ENCODE measurements at places on chromosomes 16 and 17. TPM values are rescaled to one million over a fixed set of nuclear protein-coding genes. Genes with fewer than 3 reads are reported as not detected.

The HIGD1B gene
- not detected for total RNA-seq

The KRTAP9-4 gene
- not detected for total RNA-seq

The TNFSF13 gene
- 2.0 TPM for total RNA-seq

The SLC12A4 gene
- total RNA-seq, result 37.9 TPM

DNA sequence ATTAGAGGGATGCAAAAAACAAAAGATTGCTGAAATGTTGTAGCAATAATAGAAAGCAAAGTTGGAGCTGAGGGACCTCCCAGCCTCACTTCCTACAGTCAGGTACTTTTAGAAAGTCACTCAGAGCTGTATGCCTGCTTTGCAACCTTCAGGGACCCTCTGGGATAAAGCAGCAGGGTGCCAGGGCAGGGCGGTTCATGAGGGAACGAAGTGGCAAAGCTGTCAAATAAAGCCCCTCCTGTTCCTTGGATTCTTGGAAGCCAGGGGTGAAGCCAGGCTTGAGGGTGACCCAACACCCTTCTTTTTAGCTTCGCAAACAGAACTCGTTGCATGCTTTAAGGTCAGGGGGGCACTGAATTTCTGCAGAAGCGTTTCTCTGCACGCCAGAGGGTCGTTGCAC, 767 bp downstream of the ATP2C2 start:
- H3K4me3 ChIP-seq, result no peak overlapping the region
- peaks cover 55% of the 10 kb centered on the region for H3K27me3 ChIP-seq
- no peak overlapping the region for H3K27ac ChIP-seq
- peaks cover 20% of the 10 kb centered on the region for H3K4me1 ChIP-seq

DNA sequence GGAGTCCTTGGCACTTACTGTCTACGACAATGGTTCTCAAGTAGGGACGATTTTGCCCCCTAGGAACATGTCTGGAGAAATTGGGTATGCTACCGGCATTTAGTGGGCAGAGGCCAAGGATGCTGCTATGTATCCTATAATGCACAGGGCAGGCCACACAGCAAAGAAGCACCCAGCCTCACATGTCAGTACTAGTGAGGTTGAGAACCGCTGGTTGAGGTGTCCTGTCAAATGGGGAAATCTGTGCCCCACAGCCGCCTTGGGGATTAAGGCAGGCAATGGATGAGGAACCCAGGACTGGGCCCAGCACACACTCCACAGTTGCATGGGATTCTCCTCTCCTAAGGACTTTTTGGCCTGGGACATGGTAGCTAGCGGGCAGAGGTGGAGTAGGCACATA, 86.7 kb upstream of the TOB1 start:
- H3K27me3 ChIP-seq, result no peaks in the 10 kb centered on the region
- no peak overlapping the region for H3K27ac ChIP-seq
- no peaks in the 10 kb centered on the region for H3K36me3 ChIP-seq

DNA sequence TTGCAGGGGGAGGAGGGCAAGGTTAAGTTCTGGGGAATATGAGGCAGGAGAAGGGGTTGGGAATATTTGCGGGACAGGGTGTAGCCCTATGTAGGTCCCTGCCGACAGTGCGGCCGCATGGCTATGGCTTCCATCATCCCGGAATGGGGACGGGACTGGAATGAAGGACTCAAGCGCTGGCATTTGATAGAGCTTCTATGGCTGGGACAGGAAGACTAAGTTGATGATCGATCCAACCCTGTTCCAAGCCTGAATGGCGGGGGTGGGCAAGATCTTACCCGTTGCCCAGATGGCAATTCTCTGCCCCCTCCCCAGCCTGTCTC, 47.1 kb downstream of the SRCIN1 start:
- H3K27me3 ChIP-seq, result peaks cover 61% of the 10 kb centered on the region
- peaks cover 30% of the 10 kb centered on the region for H3K4me1 ChIP-seq
- no peak for DNase-seq
